ENCODE measurements at places on chromosomes 4 and X.
A peak's percentile ranks its signal among the peaks of the same experiment; 100 is the strongest.

DNA sequence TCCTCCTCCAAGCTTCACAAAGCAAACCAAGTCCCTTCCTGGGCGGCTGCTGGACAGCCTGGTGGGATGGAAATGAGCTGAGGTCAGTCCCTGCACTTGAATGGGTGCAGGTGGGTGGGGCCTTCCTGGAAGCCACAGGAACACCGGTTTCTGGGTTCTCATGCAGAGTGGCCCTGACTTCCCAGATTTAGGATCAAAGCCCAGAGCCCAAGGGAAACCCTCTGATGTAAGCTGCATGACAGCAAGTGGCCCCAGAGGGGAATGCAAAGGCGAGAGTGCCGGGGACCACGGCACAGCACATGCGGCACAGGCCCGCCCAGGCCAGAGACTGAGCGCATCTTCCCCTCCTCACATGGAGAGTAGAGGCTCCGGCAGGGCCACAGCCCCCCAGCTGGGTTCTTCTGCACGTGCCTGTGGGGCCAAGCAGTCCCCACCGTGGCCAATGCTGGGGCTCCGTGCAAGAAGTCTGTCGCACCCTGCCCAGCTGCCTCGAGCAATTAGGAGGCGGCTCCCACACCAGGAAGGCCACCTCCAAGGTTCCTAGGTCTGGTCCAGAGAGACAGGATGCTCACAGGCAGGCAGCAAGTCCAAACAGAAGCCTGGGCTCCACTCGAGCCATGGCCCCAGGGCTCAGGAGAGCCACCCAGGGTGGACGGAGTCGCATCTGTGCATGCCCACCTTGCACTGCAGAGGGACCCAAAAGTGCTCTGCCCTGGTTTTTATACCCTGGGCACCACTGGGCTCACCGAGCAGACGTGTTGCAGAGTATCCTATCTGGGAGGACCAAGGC lies 83.0 kb downstream of the HTRA3 start:
- no peaks in the 10 kb centered on the region for H3K36me3 ChIP-seq
- H3K4me1 ChIP-seq, result no peaks in the 10 kb centered on the region
- no peak overlapping the region for H3K4me3 ChIP-seq
- no peak for DNase-seq
- H3K27me3 ChIP-seq, result peaks cover 2% of the 10 kb centered on the region
- no peak overlapping the region for H3K27ac ChIP-seq

- peaks cover 3% of the 10 kb centered on the region for H3K27me3 ChIP-seq
- no peak for DNase-seq
- H3K4me3 ChIP-seq, result no peak overlapping the region
- H3K4me1 ChIP-seq, result peaks cover 28% of the 10 kb centered on the region
Measured at GRCh38 chr4:54066718-54067129, 2.3 kb upstream of the CHIC2 start.

- no peak overlapping the region for H3K27ac ChIP-seq
- H3K4me3 ChIP-seq, result no peak overlapping the region
- no peaks in the 10 kb centered on the region for H3K36me3 ChIP-seq
- H3K4me1 ChIP-seq, result no peaks in the 10 kb centered on the region
- no peak for DNase-seq
Measured at GRCh38 chr4:113094802-113095201, 45.3 kb downstream of the ANK2 start.

DNA sequence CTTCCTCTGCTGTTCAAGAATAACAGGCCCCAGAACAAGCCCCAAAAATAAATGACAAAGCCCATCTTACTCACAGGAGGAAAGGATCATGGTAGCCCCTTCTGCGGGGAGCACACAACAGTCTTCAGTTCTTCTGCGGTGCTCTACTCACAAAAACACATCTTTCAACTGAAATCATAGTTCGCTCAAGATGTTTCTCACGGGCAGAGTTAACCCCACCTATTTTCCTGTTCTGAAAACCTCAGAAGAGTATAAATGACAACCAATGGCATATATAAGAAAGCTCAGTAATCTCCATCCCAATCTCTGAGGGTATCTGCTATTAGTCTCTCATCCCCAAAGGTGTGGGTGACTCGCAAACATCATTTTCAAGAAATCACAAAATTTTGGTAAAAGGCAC lies at the start of gene TXK:
TXK (minus strand) TSS at position 170 of the 400 bp plus-strand sequence; CDS start at position 90, 80 bp downstream.
- H3K27ac ChIP-seq, result peak within 1 kb of the TSS; percentile 62
- peak within 1 kb of the TSS; percentile 62 for H3K4me3 ChIP-seq
- H3K36me3 ChIP-seq, result peaks cover 15% of the 10 kb centered on the region
- DNase-seq, result no peak
- H3K4me1 ChIP-seq, result peaks cover 74% of the 10 kb centered on the region

DNA sequence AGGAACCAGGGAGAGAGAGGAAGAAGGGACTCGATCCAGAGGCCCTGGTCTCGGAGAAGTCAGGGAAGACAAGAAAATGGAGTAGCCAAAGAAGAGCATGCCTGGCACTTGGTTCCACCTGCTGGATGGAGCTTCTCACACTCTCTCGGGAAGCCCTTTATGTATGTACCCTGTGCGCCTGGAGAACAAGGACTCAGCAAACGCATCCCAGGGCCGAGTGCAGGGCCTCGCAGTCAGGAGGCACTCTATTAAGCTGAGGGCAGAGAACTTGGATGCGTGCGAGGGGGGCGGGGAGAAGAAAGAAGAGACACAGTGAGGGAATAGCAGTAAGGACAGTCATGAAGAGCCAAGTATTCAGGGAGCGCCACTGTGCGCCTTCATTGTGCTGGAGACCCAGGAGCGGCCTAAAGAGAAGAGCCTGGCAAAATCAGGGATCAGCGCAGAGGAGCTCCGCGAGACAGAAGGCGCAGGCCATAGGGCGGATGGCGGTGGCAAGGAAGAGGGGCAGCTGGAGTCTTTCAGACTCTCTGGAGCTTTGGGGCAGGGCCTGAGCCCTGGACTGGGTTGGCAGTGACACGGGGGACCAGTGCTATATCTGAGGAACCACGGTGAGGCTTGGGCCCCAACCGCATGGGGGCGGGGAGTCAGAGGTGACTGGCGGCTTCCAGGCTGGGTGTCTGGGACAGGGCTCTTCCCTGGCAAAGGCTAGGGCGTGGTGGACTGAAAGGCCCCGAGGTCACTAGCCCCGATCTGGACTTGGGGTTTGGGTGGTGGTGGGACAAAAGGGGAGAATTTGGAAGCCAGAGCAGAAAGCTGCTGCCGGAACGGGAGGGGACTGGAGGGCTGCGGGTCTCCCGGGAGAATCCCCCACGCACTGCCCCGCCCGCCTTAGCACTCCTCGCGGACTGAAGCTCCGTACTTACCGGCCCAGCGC lies 1.9 kb upstream of the SEPTIN6 start:
- no peak for DNase-seq
- peaks cover 11% of the 10 kb centered on the region for H3K4me1 ChIP-seq
- no peaks in the 10 kb centered on the region for H3K27me3 ChIP-seq
- no peak overlapping the region for H3K4me3 ChIP-seq
- H3K36me3 ChIP-seq, result peaks cover 22% of the 10 kb centered on the region

DNA sequence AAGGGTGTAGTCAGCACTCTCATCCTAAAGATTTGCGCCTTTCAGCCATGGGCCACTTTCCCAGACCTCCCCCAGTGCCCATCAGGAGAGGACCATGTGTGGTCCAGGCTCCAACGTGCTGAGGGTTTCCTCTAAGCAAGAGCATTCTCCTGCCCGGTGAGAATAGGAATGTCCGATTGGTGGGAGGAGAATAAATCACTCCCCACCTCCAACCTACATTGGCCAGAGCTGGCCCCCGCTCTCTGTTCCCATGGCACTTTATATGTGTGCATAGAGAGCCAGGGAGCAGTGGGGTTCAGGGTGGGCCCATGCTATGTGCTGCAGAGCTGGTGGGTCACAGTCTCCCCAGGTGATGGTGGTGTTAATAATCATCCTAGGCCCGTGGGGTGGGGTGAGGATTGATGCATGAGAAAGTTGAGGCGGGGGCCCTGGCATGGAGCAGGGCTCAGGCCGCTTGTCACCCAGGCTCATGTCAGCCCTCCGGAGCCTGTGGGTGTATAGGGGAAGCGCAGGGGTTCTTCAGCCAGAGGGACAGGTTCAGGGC lies 6.8 kb upstream of the SORCS2 start:
- H3K36me3 ChIP-seq, result no peaks in the 10 kb centered on the region
- DNase-seq, result no peak
- H3K4me3 ChIP-seq, result no peak overlapping the region

DNA sequence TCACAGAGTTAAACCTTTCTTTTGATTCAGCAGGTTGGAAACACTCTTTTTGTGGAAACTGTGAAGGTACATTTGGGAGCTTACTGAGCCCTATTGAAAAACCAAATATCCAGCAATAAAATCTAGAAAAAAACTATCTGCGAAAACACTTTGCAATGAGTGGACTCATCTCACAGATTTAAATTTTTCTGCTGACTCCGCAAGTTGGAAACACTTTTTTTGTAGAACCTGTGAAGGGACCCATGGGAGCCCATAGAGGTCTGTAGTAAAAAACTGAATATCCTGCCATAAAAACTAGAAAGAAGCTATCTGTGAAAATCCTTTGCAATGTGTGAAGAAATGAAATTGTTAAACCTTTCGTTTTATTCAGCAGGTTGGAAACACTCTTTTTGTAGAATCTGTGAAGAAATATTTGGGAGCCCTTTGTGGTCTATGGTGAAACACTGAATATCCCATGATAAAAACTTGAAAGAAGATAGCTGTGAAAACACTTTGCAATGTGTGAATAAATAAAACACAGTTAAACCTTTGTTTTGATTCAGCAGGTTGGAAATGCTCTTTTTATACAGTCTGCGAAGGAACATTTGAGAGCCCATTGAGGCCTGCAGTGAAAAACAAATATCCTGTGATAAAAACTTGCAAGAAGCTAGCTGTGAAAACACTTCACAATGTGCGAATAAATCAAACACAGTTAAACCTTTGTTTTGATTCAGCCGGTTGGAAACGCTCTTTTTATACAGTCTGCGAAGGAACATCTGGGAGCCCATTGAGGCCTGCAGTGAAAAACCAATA lies 22.3 kb upstream of the DCUN1D4 start:
- no peaks in the 10 kb centered on the region for H3K36me3 ChIP-seq
- no peaks in the 10 kb centered on the region for H3K27me3 ChIP-seq

- no peak overlapping the region for H3K4me3 ChIP-seq
- peaks cover 2% of the 10 kb centered on the region for H3K4me1 ChIP-seq
- DNase-seq, result no peak
Measured at GRCh38 chr4:88041626-88042025, 34.2 kb downstream of the PKD2 start.

DNA sequence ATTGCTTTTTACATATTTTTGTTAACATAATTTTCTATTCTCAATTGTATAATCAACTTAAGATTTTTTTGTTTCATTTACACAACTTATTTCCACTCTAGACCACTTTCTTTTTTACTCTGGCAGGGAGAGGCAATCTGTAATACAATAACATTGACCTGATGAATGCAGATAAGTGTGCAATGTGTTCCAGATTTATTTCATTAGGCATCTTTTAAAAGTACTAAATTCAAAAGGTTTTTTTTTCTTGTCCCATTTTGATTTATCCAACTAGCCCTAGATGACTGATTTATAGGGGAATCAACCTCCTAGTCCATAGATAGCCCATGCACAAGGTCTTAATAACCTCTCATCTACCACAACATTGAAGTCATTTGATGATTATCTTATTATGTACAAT lies 55.5 kb upstream of the AGTR2 start:
- no peak for DNase-seq
- no peak overlapping the region for H3K27ac ChIP-seq
- no peaks in the 10 kb centered on the region for H3K27me3 ChIP-seq
- H3K4me1 ChIP-seq, result no peaks in the 10 kb centered on the region
- H3K4me3 ChIP-seq, result no peak overlapping the region

- H3K4me3 ChIP-seq, result no peak overlapping the region
- no peaks in the 10 kb centered on the region for H3K27me3 ChIP-seq
- DNase-seq, result no peak
- no peaks in the 10 kb centered on the region for H3K36me3 ChIP-seq
- no peaks in the 10 kb centered on the region for H3K4me1 ChIP-seq
Measured at GRCh38 chr4:46081674-46082073, 42.2 kb downstream of the GABRG1 start.

- peaks cover 14% of the 10 kb centered on the region for H3K4me1 ChIP-seq
- peak overlapping the region; percentile 97 for H3K27ac ChIP-seq
- H3K36me3 ChIP-seq, result peaks cover 7% of the 10 kb centered on the region
Measured at GRCh38 chr4:68249434-68249833, 3.9 kb upstream of the TMPRSS11B start.

DNA sequence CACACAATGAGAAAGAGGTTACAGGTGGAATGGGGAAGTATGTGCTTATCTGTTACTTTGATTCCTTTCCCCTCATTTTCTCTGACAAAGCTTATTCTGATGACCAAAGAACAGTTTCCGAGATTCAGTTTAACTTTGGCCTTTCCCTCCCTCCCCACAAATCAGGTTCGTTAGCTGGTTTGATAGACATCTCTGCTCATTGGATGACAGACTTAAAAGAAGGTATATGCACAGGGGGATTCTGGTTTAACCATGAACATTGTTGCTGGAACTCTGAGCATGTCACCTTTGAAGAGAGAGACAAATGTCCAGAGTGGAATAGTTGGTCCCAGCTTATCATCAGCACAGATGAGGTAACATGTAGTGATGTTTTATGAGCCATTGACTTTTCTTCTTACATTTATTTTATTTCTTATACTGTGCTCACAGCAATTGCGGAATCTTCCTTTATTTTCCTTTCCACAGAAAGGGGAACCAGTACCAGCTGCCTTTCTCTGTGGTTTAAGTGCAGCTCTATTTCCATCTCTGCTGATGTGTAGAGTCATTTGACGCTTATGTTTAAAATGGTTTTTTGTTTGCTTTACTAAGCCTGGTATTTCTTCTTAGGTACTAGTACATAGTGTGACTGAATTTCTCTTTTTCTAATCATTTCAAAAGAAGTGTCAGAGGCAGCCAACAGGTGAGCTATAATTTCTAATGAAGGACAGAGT lies 125.0 kb downstream of the AKAP4 start:
- H3K4me3 ChIP-seq, result no peak overlapping the region
- DNase-seq, result no peak
- H3K36me3 ChIP-seq, result peaks cover 3% of the 10 kb centered on the region
- H3K27ac ChIP-seq, result no peak overlapping the region
- H3K4me1 ChIP-seq, result peaks cover 11% of the 10 kb centered on the region

DNA sequence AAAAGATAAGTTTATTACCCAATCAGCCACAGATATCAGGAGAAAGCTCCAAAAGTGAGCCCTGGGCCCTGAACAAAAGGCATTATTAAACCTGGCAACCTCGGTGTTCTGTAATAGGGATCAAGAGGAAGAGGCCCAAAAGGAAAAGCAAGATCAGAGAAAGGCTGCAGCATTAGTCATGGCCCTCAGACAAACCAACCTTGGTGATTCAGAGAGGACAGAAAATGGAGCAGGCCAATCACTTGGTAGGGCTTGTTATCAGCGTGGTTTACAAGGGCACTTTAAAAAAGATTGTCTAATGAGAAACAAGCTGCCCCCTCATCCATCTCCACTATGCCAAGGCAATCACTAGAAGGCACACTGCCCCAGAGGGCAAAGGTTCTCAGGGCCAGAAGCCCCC lies 75.7 kb downstream of the AGTR2 start:
- no peak for DNase-seq
- H3K27ac ChIP-seq, result no peak overlapping the region
- H3K4me3 ChIP-seq, result no peak overlapping the region
- no peaks in the 10 kb centered on the region for H3K4me1 ChIP-seq
- H3K36me3 ChIP-seq, result no peaks in the 10 kb centered on the region
- no peaks in the 10 kb centered on the region for H3K27me3 ChIP-seq

Data from activated T-helper 2 cell treated with anti-CD3 and anti-CD28 coated beads, Interferon-gamma antibody, Interleukin-2, Interleukin-4, amounts not matched to agents 10 μg/mL and 5 μg/mL and 100 μg/mL, durations not matched to agents 14 hours and 24 hours and 36 hours (primary cell).